ENCODE measurements at places on chromosomes 6 and 20.

DNA sequence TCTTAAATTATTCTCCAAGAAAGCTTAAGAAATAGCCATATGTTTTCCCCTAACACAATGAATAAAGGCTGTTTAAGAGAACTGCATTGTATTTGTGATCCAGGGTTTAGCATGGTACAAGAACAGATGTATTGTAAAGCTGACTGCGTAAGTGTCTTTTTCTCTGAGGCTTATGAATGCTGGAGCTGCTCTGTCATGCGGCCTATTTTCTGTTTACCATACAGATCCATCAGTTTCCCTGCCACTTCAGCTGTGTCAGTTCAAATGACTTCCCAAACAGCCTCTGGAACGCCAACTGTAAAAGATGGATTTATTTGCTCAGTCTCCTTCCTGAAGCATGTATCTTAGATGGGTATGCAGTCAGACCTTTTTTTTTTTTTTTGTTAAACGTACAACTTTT is 419.3 kb upstream of the HS3ST5 start:
- no peak for DNase-seq

DNA sequence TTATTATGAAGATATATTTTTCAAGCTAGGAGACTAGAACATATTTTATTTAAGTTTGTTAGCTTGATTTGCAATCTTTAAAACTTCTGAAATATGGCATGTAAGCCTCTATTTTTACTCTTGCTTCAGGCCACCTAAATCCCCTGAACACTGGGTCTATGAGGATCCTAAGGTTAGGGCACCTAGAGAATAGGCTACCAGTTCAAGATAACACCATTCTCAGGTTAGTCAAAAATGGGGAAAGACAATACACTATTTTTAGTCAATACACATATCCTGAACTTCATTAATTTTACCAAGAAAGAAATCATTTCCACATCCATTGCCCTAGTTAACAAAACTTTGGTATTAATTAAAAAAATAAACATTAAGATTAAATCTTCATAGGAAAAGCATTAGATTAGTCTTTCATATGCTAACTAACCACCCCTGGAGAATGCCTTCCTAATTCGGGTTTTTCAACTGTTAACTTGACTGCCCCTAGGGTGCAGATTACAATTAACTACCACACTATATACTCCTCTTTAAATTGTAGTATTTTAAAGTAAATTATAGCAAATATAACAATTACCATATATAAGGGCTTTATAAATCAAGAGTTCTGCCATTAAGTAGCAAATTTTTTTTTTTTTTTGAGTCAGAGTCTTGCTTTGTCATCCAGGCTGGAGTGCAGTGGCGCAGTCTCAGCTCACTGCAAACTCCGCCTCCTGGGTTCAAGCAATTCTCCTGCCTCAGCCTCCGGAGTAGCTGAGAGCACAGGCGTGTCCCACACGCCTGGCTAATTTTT is 6.7 kb upstream of the HSF2 start:
- DNase-seq, result no peak

GRCh38 chr6:14921878-14922671 is 323.8 kb upstream of the JARID2 start:
- DNase-seq, result no peak

DNA sequence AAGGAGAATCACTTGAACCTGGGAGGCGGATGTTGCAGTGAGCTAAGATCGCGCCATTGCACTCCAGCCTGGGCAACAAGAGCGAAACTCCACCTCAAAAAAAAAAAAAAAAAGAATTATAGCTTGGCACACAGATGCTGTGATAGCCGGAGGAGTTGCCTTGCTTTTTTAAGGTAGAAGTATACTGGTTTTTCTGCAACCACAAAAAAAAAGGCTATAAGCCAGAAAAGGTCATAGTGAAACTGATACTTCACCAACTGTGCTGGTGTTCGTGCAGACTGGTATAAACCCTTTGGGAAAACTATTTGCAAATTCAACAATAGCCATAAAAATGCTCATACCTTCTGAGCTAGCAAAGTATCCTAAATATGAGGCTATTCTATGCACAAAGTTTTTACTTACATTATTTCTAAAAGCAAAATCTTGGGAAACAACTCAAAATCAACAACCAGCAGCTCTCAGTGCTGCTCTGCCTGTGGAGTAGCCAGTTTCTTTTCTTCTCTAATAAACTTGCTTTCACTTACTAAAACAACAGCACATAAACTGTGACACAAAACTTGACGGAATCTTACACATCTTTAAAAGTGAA is 44.0 kb downstream of the B4GALT5 start:
- DNase-seq, result no peak

- DNase-seq, result peak; percentile 66
Measured at GRCh38 chr20:62010551-62011402, 54.9 kb downstream of the TAF4 start.

GRCh38 chr20:3090565-3090964 is 6.0 kb upstream of the AVP start:
- DNase-seq, result no peak

Measured in right forelimb (tissue), 1 donor.